Activated T-helper 9 cell treated with anti-CD3 and anti-CD28 coated beads, Interleukin-2, amount 50 U/mL, for 16 hours (primary cell): ENCODE measurements at places on chromosomes 4 and X.

DNA sequence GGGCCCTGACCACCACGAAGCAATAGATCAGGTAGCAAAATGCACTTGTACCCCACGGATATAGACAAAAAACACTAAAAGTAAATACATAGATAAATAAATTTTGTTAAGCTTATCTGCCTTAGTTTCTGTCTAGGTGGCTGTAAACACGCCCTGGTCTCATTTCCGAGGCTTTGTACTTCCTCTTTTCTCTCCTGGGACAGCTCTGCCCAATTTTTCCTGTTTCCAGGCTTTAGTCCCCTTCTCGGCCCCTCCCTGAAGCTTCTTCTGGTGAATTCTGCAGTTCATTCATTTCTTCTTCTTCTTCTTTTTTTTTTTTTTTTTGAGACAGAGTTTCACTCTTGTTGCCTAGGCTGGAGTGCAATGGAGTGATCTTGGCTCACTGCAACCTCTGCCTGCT is 73.4 kb upstream of the STOX2 start:
- DNase-seq, result no peak

DNA sequence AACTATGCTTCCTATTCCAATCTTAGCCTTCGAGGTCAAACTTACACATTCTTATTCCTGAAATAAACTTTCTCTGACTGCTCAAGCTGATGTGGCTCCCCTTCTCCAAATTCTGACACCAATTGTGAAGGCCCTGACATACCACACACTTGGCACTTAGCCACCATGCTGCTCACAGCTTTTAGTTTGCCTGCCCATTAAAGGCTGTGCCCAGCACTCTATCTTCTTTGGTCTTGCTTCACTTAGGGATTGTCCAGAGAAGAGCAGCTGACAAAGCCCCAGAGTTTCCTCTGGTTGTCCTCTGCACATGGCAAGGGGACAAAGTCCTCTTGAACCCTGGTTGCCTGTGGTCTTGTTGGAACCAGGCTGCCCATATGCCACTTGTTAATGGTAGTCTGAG is 126.1 kb downstream of the ARHGEF9 start:
- no peak for DNase-seq

GRCh38 chr4:89303177-89303576 is 4.4 kb downstream of the GPRIN3 start:
- DNase-seq, result peak; percentile 40

- DNase-seq, result no peak
These were observed 100.3 kb upstream of the NDST4 start for GRCh38 chr4:115213716-115214115.

DNA sequence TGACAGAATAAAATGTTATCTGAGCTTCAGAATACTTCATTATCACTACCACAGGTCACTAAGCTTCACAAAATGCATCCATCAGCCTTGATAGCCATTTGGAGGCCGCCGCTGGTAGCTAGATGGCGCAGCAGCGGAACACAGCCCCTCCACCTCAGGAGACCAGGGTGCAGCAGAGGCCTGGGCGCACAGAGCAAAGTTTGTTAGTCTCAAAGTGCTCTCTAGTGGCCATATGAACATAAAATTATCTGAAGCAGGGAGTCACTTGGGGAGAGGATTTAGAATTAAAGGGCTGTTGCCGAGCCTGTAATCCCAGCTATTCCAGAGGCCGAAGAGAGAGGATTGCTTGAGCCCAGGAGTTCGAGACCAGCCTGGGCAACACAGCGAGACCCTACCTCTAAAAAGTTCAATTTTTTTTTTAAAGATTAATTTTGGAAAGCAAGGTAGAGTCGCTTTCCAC is 8.1 kb upstream of the DCTD start:
- DNase-seq, result peak; percentile 18
